ENCODE measurements at places on chromosomes 7 and 10. TPM values are rescaled to one million over a fixed set of nuclear protein-coding genes. Genes with fewer than 3 reads are reported as not detected.

DNA sequence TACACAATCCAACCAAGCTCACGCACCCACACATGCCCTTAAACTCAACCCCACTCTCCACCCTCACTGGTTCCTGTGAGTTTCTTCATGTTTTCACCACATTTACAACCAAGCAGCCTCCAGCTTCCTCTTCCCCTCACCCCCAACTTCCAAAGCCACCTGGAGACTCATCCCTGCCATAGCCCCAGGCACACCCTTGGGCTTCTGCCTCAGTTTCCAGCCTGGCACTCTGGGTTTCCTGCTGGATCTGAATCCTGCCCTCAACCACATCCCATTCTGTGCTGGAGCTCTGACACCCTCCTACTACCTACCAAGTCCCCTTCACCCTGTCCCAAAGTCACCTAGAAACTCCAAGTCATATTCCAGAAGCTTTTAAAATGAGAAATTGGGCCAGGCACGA, 29.4 kb downstream of the CCDC3 start:
- no peak for DNase-seq

GRCh38 chr7:30028749-30029635, 780 bp downstream of the PLEKHA8 start:
- peak; percentile 61 for DNase-seq

GRCh38 chr7:142181211-142181610, 69.7 kb downstream of the MGAM2 start:
- DNase-seq = no peak

METTL27 gene
- not detected for total RNA-seq

DNA sequence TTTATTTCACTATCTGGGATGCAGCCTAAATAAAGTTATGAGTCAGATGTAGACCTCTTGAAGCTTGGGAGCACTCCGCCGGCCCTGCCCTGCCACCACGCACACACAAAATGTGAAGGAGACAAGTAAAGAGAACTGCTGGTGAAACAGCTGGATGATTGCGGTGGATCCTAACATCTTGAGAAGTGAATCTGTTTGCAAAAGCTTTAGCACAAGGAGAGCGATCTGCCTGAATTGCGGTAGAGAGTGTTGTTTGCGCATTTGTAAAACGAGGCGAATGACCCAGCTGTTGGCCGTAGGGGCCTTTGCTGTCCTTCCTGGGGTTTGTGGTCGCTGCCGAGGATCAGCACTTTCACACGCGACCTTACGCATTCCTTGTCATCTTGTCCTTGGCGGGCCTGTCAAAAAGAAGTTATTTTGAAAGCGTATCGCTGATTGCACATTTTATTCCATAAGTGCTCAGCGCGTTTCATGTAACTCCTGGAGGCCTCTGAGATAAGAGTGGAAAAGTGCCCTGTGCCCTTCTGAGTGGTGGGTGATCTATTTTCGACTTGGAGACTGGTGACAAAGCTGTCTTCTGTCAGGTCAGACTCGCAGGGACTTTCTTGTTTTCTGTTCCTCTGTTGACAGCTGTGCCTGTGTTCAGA, 40.8 kb downstream of the RBM20 start:
- no peak for DNase-seq

- DNase-seq = no peak
Measured at GRCh38 chr7:92044940-92045339, 89.3 kb downstream of the CYP51A1 start.

- no peak for DNase-seq
Measured at GRCh38 chr7:81285142-81285871, 366.5 kb upstream of the SEMA3C start.

DNA sequence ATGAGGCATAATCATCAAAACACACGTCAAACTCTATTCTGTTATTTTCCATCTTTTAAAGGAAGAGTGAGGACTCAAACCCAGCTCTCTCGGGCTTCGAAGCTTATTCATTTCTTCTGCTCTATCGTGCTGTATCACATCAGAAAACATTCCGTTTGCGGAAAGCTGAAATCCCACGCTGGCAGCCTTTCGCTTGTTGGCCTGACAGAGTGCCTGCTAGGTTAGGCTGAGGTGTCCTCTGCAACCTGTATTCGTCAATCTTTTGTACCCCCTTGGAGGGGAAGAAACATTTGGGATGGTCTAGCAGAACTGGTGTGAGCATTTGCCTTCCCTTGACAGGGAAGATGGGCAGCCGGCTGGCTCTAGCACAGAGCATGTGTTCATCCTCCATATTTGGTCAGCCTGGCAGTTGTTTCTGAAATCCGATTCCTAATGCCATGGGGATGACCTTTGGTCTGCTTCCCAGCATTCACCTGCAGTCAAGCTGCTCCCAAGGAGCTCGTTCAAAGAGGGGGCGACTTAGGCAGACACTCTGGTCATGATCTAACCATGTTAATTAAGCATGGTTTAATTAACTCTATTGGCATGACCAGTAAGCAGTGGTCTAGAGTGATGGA, 55.2 kb downstream of the TACC2 start:
- DNase-seq = no peak

TET1 gene
- total RNA-seq = 3.0 TPM

DNA sequence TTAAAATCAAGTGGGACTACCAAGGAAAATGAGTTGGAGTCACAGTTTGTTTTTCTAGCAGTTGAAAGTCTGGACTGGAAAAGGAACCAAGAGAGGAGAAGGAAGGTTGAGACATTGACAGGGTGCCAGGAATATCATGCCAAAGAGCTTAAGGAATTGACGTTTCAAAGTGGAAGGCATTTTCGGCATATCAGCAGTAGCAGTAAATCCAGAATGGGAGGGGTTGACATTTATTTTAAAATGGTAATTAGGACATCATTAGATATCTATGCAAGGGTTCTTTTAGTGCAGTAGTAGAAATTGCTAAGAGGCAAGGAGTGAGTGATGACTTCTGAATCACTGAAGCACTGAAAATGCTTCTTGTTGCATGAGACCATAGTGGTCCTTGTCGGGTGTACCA, 335.9 kb upstream of the PLXDC2 start:
- no peak for DNase-seq

GRCh38 chr10:24589265-24589664, 134.4 kb downstream of the ARHGAP21 start:
- no peak for DNase-seq

GRCh38 chr10:15815242-15815885, 44.9 kb downstream of the MINDY3 start:
- DNase-seq = no peak

GRCh38 chr7:148447221-148447849, 143.2 kb upstream of the C7orf33 start:
- no peak for DNase-seq

GRCh38 chr7:47517821-47518480, 64.0 kb downstream of the TNS3 start:
- DNase-seq = no peak

DNA sequence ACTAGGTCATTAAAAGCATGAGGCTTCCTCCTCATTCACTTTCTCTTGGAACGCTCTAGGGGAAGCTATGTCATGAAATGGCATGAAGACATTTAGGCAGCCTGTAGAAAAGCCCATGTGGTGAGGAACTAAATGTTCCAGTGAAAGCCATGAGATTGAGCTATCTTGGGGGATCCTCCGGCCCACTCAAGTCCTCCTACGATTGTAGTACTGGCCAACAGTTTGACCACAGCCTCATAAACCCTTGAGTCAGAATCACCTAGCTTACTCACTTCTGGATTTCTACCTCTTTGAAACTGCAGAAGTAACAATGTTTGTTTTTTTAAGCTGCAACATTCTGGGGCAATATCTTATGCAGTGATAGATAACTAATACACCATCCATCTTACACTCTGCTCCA, 605.1 kb downstream of the SORCS1 start:
- no peak for DNase-seq

DNA sequence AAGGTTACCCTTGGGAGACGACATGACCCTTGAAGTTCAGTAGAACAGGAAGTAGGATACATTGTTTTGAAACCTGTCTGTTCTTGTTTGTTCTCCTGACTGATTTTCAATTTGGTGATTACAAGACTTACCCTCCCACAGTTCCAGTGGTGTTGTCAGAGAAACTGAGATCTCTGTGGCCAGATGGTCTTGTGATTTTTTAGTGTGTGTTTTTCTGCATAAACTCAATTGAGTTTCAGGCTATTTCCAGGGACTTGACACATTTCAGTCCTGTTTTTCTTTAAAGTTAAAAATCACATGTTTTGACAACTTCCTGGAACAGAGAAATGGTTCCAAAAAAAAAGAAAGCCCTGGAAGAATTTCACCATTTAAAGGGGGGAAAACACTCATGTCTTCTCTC, 22.3 kb downstream of the PIK3CG start:
- DNase-seq = no peak

DNA sequence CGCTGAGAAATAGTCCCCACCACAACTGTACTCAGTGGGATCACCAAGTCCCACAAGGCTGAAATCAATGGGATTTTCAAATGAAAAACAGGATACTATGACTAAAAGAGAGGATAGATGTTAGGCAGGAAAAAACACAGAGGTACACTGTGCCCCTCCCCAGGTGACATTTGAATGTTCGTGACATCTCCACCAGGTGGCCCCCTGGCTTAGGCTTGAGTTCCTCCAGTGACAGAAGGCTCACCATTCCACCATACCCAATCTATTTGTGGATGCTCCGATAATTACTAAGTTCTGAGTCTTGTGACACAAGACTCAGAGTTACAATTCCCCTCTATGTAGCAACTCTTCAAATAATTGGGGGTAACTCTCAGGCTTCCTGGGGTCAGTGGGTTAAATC, 77.5 kb upstream of the KCNMA1 start:
- DNase-seq = no peak

DNA sequence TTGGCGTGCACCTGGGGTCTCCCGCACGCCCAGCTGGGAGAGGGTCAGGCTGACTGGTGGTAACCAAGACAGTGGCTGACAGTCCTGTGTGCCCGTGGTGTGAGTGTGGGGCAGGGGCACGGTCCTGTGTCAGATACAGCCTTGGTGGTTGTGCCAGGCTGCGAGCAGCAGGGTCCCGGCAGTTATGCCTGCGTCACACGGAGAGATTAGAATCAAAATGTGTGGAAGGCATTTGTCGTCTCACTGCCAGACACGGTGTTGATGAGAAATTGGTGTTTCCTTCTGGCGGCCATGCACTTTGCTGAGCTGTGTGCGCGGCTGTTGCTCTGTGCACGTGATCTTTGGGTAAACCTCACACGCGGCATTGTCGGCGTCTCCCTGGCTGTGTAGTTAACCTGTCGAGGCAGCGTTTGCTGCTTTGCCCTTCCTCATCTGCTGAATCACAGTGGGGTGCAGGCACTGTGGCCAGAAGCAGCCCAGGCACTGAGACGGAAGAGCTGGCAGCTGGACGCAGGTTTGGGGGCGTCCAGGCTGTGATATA, 87.7 kb downstream of the NKX6-2 start:
- DNase-seq = no peak

DNA sequence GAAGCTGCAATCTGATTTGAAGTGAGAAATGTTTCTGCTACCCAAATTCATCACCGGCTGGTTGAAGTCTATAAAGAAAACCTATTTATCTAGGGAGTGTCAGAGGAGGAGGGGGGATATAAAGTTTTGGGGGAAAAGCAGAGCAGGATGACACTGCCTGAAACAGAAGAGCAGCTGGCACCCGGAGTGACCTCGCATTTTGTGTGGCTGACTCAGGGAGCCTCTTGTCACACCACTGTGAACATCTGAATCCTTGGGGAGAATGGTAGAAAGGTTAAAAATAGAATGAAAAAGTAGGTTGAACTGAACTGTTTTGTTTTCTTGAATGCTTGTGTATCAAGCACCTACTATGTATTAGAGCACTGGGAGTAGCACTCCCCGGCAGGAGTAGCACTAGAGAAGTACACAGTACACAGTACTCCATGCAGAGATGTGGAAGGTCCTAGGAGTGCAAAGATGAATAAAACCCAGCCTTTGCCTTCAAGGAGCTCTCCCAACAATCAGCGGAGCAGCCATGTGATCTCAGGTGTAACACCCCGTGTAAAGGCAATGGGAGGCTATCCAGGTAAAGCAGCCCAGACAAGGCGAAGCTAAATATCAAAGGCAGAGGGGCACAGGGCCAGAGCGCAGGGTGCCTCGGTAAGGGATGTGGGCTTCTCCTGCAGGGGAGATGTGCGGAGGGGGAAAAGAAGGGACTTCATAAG, 13.5 kb downstream of the CRTAC1 start:
- DNase-seq = no peak

GRCh38 chr7:30931161-30931928, 19.7 kb downstream of the AQP1 start:
- peak; percentile 61 for DNase-seq

- DNase-seq = no peak
Measured at GRCh38 chr10:7541137-7542087, 125.4 kb downstream of the ITIH5 start.

SPDYE6 gene
- not detected for total RNA-seq

FAM221A gene
- total RNA-seq = 6.5 TPM

DNA sequence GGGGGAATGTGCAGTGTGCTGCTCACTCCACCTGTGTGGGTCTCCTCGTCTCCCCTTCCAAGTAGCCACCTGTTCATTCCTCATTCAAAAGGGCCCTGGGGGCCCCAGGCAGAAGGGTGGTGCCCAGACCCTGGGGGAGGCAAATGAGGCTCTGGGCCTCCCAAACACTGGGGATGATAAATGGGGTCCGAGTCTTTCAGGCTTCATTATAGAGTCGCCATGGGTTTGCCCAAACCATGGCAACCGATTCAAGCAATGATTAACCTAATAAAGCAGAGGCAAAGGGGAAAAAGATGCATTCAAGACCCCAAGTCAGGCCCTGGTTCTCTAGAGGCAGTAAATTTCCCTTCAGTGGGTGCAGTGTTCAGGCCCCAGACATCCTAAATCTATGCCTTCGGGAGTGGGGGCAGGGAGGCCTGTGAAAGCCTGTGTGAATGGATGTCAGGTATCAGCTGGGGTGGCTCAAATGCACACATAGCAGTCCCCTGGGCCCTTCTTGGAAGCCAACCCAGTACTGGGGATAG, 10.4 kb downstream of the NEUROG3 start:
- no peak for DNase-seq

GRCh38 chr10:117439243-117439912, 64.1 kb upstream of the PDZD8 start:
- DNase-seq = peak; percentile 87

GRCh38 chr7:106059556-106059955, 52.6 kb downstream of the SYPL1 start:
- no peak for DNase-seq
